Left hindlimb (tissue), 1 donor: ENCODE measurements at places on chromosomes 13 and 19.
A peak's percentile ranks its signal among the peaks of the same experiment; 100 is the strongest.

GRCh38 chr19:35712567-35713505 lies 5.0 kb upstream of the KMT2B start:
- no peak for DNase-seq

GRCh38 chr13:103101500-103101899 lies 35.3 kb upstream of the SLC10A2 start:
- DNase-seq, result no peak

- no peak for DNase-seq
Observed at GRCh38 chr13:96474181-96474557, 384.3 kb downstream of the HS6ST3 start.

DNA sequence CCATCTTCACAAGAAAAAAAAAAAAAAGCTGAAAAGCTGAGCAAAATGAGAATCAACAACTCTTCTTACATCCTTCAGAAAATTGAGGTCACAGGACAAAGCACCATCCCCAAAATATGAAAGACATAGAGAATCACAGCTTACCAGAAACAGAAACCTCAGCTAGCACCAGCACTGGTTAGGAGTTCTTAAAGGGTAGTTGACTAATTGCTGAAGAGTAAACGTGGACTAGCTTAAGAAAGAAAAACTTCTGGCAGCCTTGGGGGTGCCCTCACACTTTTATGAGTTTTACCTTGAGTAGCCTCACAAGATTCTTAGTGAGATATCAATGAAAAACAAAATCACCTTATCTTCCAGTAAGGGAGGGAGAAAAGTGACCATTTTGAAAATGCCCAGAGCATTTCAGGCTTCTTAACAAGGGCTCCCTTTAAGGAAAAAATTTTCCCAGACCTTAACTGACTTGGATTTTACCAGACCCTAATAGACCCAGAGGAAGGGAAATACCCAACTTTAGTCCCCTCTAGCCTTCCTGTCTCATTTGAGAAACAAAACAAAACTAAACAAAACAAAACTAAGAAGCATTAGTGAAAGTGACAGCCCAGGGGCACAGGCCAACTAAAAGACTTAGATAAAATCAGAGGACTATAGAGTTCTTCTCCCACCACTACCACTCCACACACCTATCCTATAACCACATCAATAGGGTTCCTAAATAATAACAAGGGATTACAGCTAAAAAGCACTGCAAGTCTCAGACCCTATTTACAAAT lies 888.6 kb downstream of the DIAPH3 start:
- no peak for DNase-seq

DNA sequence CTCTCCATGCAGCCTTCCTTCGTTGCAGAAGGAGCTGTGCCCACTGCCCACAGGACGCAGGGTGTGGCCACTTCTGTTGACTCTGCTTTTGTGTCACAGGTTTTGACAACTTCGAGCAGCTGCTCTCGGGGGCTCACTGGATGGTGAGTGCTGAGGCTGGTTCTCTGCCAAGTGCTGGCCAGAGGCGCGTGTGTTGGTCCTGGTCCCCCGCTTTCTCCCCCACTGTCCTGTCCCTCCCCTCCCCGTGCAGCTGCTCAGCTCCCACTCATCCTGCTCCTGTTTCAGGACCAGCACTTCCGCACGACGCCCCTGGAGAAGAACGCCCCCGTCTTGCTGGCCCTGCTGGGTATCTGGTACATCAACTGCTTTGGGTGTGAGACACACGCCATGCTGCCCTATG lies 10.6 kb upstream of the PDCD2L start:
- DNase-seq, result peak; percentile 67

- peak; percentile 75 for DNase-seq
Observed at GRCh38 chr19:49889687-49890348, 6.9 kb downstream of the IL4I1 start.

DNA sequence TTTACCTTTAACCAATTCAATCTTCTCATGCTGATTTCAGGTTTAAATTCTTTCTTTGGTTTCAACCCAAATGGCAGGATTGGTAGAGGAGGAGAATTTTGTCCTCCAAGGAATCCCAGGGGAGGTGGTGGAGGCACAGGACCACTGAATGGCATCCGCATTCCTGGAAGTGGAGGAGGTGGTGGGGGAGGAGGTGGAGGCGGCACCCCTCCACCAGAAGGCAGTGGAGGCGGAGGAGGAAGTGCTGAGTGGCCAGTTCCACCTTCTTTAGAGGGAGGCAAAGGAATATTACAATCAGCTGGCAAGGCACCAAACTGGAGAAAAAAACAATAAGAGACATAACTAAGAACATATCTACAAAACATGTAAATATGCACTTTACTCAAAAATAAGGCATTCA lies 192.9 kb downstream of the DIAPH3 start:
- DNase-seq, result no peak

- peak; percentile 59 for DNase-seq
Observed at GRCh38 chr19:35352448-35353304, 5.0 kb downstream of the FFAR1 start.

DNA sequence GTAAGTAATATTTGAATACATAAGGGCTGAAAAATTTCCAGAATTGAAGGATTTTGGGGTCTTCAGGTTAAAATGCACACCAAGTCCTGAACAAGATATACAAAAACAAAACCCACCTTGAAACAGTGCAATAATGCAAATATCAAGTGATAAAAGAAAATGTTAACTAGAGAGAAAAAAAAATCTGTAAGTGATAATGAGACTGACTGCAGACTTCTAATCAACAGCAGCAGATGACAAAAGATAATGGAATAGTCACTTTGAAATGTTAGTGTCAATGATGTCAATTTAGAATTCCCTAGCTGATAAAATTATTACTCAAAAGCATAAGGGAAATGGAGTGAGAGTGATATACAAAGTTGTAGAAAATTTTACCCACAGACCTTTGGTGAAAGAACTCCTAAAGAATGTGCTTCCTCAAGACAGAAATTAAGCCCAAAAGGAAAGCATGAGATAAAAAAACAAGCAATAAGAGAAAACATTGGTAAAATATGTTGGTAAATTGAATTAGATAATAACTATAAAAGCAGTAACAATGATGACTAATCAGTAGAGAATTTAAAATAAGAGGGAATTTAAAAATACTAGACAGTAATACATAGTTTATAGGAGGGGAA lies 12.4 kb upstream of the DGKH start:
- DNase-seq, result no peak

DNA sequence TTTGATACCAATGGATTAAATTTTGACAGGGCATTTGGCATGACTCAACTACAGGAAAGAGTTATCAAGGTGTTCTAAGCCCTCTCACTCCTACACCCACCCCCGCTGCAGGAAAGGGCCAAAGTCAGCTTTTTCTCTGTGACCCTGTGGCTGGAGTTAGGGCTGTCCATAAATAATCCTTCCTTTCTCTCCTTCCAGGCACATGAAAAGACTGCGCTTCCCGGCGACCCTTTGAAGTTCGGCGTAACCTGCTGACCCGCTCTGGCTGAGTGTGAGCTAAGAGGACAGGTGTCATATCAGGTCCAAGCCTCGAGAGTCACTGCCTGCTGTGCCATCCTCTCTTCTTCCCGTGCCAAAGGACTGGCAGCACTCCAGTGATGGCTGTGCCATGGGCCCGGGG lies 25.6 kb downstream of the ZNF114 start:
- no peak for DNase-seq
